Activated CD8-positive, alpha-beta memory T cell treated with anti-CD3 and anti-CD28 coated beads for 1 hour (primary cell): ENCODE measurements at places on chromosomes 5 and 9.

DNA sequence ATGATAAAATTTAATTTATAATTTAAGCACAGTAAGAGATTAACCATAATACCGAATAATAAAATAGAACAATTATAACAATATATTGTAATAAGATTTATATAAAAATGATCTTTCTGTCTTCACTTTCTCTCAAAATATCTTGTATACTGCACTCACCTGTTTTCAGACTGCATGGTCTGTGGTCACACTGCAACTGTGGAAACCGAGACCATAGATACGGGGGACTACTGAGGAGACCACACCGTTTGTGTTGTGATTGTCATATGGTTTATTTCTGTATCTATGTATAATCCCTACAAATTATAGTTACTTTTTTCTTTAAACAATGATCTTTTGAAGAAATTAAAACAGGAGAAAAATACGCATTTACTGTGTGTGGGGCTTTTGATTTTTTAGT is 78.8 kb upstream of the TNFAIP8 start:
- no peak for DNase-seq

GRCh38 chr5:159269723-159270122 is 6.6 kb downstream of the UBLCP1 start:
- DNase-seq = no peak

- no peak for DNase-seq
Measured at GRCh38 chr5:173458828-173459609, 130.8 kb upstream of the STC2 start.

GRCh38 chr5:169218176-169218575 is 82.8 kb downstream of the SLIT3 start:
- DNase-seq = no peak

GRCh38 chr5:5454391-5454790 is 31.9 kb downstream of the ICE1 start:
- DNase-seq = no peak
